Left renal cortex interstitium (tissue), 4 donors: ENCODE measurements at places on chromosomes 1 and 21. TPM values are rescaled to one million over a fixed set of nuclear protein-coding genes. Genes with fewer than 3 reads are reported as not detected.

The SERINC2 gene
- polyA plus RNA-seq: 57.1 TPM

The GRIK3 gene
- 3.1 TPM for polyA plus RNA-seq

The PADI2 gene
- polyA plus RNA-seq: 2.3 TPM

The TRIM45 gene
- 15.7 TPM for polyA plus RNA-seq

The MTFR1L gene
- polyA plus RNA-seq: 108 TPM

The CD52 gene
- 6.8 TPM for polyA plus RNA-seq

The ELAPOR1 gene
- 1.7 TPM for polyA plus RNA-seq

The PPIAL4G gene
- polyA plus RNA-seq: not detected

The AGBL4 gene
- polyA plus RNA-seq: 1.1 TPM

The TSTD1 gene
- polyA plus RNA-seq: 67.4 TPM

The PRAMEF25 gene
- not detected for polyA plus RNA-seq

The AADACL4 gene
- polyA plus RNA-seq: 2.4 TPM

The KRTAP6-1 gene
- not detected for polyA plus RNA-seq

The SLC6A9 gene
- 6.2 TPM for polyA plus RNA-seq

- DNase-seq: no peak
These were observed 62.3 kb downstream of the LYPLAL1 start for GRCh38 chr1:219235903-219236481.

GRCh38 chr1:31064111-31064717 lies 1.3 kb downstream of the PUM1 start:
- DNase-seq: no peak

- DNase-seq: no peak
These were observed 2.4 kb upstream of the TAF1A start for GRCh38 chr1:222592171-222592570.

- DNase-seq: no peak
These were observed 26.4 kb upstream of the IFNAR2 start for GRCh38 chr21:33203371-33203724.

GRCh38 chr1:3631320-3632260 lies 6.8 kb downstream of the TPRG1L start:
- DNase-seq: no peak

DNA sequence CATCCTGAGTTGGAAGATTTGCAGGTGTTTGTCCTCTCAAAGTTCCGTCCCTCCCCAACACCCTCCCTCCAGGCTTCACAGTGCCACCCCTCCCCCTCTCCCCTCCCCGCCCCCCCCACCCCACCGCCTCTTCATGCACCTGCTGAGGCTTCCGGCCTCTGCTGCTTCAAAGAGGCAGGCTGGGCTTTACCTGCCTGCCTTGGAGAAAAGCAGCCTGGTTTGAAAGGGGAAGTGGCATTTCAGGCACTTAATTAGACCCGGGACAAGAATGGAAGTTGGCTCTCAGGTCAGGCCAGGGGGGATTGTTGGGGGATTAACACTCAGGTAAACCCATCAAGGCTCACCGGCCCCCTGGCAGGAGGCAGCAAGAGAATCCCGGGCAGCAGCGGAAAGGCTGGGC lies 21.1 kb downstream of the PAX7 start:
- DNase-seq: no peak

GRCh38 chr21:46207920-46208591 lies 20.5 kb downstream of the LSS start:
- no peak for DNase-seq

- no peak for DNase-seq
These were observed 588.5 kb downstream of the AGBL4 start for GRCh38 chr1:49435291-49435690.

- no peak for DNase-seq
These were observed 6.1 kb upstream of the ETNK2 start for GRCh38 chr1:204157962-204158361.

GRCh38 chr1:202967684-202968281 lies 726 bp upstream of the CYB5R1 start:
- DNase-seq: no peak

- DNase-seq: no peak
These were observed 14.5 kb upstream of the C1orf141 start for GRCh38 chr1:67149179-67149770.

DNA sequence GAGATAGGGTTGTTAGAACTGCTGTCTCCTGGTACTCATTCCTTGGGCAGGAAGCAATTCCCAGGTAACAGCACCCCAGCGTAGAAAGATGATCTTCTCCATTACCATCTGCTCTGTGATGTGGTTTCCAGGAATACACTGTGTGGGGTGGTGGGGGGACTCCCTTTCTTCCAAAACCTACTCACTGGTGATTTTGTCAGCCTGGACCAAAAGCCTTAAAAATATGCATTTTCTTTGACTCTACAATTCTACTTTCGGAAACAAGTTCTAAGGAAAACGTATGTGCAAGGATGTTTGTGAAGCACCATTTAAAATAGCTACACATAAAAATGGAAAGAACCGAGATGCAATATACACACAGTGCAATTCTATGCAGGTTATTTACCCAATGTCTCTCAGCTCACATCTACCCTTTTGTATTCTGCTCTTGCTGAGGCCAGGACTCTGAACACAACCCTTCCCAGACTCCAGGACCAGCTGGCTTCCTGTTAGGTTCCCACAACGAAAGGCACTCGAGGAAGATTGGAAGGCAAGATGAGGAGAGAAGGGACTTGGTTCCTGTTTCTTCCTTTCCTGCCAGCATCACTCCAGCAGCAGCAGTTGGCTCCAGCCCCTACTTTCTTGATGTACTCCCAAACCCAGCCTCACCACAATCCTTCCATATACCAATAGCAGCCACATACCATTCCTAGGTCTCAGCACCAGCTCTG lies 33.0 kb upstream of the GJB5 start:
- DNase-seq: no peak

GRCh38 chr1:230957580-230957989 lies 21.1 kb downstream of the TTC13 start:
- no peak for DNase-seq

DNA sequence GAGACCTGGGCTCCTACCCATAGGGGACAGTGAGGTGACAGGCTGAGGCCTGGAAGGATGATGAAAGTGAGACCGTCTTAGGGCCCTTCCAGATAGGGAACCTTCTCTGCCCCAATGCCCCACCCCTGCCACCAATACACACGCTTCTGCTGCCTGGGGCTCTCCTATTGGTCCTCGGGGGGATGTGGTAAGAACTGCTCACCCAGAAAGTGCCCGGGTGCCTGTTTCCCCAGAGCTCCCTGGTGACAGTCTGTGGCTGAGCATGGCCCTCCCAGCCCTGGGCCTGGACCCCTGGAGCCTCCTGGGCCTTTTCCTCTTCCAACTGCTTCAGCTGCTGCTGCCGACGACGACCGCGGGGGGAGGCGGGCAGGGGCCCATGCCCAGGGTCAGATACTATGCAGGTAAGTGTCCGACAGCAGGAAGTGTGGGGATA lies 948 bp downstream of the SEMA4A start:
- DNase-seq: no peak

DNA sequence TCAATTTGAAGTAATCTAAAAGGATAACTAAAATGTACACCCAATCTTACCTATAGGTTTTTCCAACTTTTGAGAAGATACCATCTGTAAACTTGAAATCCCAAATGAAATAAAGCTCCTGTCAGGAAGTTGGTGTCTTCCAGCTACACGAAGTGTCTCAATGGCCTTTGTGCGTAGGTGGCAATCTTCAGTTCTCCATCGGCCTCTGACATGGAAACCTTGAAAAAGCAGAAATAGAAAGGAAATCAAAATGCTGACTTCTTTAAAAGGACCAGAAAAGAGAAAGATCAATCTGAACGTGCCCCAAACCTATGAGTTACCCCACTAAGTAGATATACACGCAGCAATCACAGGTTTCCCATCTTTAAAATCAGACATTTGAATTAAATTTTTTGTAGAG lies 10.0 kb downstream of the MKNK1 start:
- DNase-seq: no peak

GRCh38 chr1:233144434-233144833 lies 151.1 kb downstream of the PCNX2 start:
- no peak for DNase-seq

- DNase-seq: no peak
These were observed 173.1 kb downstream of the LMO4 start for GRCh38 chr1:87501738-87502137.

DNA sequence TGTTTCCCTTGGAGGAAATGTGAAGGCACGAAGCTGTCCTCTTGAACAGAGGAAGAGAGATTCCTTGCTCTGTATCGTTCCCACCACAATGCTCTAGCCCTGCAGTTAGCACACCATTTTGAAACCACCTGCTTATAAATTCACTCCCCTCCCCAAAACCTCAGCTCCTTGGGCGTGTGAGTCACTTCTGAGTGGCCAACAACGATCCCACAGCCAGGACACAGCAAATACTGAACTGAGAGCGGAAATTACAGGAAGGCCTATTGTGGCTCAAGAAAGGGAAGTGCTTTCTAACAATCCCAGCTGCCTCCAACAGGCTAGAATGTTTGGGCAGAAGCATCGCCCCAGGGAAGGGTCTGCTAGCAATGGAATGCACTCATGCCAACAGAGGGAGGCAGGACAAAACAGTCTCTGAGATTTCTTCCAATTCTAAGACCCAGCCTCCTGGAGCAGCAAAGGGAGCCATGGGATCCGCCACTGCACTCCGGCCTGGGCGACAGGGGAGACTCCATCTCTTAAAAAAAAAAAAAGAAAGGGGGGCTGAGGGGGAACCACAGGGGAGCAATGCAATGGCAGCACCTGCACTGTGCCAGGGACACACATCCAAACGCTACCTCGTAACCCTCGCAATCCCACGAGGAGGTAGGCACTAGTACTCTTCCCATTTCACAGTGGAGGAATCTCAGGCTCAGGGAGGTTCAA lies 1.9 kb downstream of the TMEM53 start:
- no peak for DNase-seq

DNA sequence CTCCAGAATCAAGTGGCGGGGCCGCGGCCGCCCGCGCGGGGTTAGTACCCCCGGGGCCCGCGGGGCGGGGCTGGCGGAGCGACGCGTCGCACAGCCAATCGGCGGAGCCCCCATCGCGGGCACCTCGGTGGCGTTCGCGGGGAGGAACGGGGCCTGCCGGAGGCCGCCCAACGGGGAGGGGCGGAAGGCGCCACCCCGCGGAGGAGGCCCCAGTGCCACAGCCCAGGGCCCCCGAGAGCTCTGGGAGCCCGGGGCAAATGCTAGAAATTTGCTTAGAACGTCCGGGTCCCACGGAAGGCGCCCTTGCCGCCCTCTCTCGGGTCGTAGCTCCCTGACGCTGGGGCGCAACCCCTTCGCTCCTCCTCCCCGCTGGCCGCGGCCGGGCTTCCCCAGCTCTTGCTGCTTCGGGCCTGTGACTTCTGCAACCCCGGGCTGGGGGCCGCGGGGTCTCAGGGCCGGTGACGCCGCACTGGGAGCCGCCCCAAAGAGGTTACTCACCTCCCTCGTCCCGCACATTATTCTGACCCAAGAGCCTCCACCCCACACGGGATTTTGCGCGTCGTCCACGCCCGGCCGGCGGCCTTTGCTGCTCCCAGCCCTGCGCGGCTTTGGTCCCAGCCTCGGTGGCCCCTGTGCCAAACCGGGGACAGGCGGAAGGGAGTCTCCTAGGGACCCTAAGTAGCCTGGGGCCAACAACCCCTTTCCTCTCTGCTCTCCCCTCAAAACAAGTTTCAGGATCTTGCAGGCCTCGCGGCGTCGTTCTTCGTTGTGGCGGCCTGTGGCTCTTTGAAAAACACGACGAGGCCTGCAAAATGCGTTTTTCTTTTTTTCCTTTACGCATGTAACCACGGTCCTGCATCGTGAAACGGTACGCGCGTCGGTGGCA lies at the start of gene RUNX3:
TSS of gene RUNX3 (minus strand) at position 17 of the 886 bp plus-strand sequence. CDS start 408 bp downstream, outside the sequence.
- no peak for DNase-seq

GRCh38 chr1:175062858-175063257 lies 4.8 kb upstream of the TNN start:
- no peak for DNase-seq

DNA sequence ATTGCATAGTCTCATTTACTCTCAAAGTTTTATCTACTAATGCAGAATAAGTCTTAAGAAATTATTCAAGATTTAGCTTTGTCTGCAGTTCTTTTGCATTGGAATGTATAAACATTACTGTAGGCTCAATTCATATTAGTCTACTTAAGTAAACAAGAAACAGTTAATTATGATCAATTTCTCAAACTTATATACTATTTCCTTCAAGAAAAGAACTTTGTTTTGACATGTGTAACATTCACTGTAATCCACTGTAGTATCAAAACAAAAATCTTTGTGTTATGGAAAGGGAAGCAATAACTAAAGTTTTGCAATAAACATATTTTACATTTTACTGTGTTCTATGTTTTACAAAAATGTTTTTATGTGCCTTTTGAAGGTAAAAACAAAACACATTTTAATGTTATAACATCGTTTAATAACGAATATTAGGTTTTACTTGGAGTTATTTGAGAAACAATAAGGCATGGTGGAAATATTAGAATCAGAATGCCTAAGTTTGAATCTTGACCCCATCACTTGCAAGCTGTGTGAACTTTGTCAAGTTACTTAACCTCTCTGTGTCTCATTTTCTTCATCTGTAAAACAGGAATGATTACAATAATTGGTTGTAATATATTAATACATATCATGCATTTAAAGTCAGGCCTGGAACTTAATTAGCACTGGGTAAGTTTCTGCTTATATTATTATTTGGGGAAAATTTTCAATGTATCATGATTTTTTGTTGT lies 77.0 kb upstream of the DPH5 start:
- DNase-seq: no peak

DNA sequence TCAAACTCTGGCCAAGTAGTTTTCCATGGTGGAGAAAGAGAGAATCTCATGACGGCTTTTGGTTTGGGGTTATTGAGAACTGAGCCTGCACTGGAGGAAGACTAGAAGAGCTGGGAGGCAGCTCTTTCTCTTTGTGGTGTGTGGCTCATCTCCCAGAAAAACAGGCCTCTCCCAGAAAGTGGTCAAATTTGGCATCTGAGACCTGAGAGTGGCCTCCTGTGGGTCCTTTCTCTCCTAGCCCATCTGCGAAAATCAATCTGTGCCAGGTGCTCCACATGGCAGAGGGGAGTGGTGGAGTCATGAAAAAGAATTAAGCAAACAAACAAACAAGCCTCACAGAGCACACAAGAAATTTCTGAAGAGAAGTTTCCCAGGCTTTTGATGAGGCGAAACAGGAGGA lies 305.0 kb downstream of the ST6GALNAC3 start:
- DNase-seq: no peak

- no peak for DNase-seq
These were observed 69.6 kb downstream of the COLGALT2 start for GRCh38 chr1:183967914-183968313.

DNA sequence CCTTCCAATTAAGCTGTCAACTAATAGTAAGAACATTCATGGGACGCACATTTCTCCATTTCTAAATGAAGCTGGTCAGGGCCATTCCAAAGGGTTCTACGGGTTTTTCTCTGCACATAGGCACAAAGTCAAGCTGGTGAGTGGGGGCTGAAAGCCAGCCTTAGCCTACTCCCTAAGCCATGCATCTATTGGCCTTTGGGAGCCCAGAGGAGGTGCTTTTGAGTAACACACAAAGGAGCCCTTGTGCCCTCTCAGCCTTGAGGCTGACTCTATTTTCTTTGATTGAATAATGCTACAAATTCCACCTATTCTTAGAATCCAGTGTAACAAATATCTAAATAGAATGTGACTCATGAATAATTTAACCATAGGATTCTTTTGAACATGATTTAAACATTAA lies 73.6 kb downstream of the RGS13 start:
- DNase-seq: no peak

DNA sequence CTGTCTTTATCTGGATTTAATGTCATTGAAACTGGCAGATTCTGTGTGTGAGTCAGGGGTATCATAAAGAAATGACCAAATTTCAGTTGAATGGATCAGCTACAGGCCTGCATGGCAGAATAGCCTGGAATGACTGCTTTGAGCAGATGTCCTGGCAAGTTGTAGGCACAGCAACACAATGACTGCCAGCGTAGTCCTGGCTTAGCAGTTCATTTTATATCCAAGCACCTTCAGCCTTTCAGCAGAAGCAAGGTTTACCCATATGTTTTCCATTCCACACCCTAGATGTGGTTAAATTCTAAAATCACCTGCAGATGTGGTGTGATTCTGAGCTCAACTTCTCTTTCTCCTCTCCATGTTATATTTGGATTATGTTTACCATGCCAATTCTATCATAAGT lies 22.3 kb upstream of the PTGFR start:
- no peak for DNase-seq
